Daoy (cell line): ENCODE measurements at places on chromosomes 11 and 22. TPM values are rescaled to one million over a fixed set of nuclear protein-coding genes. Genes with fewer than 3 reads are reported as not detected.

C11orf97 gene
- total RNA-seq = not detected in 2 replicates

GRCh38 chr11:59778122-59778521 is 22.9 kb downstream of the STX3 start:
- no peak for DNase-seq

- DNase-seq = peak; percentile 48
These were observed 212.5 kb downstream of the CTTN start for GRCh38 chr11:70610566-70611565.

DNA sequence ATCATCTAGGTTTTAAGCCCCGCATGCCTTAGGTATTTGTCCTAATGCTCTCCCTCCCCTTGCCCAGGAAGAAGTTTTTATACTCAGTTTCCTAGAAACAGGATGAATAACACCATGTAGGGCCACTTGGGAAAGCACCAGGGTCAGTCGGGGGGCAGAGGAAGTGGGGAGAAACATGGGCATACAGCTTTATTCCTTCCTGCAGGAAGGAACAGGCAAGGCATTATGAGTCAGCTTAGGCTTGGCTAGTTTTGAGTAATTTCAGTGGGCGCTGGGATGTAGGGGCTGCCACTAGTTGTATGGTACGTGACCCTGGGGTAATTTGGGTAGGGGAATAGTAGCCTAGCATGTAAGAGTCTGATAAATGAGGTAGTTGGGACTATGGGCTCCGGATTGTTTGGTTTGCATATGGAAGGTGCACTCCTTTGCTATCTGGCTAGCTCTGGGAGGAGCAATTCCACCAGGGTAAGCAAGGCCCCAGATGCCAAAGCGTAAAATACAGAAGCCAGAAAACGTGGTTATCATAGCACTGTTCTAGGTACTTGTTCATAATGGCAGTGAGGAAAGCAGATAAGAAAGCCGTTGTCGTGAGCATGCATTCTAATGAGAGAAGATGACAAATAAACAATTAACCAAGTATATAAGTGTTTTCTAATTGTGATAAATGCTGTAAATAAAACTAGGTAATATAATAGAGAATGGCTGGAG is 24.8 kb downstream of the ACER3 start:
- peak; percentile 91 for DNase-seq

KCNJ5 gene
- total RNA-seq = not detected in 2 replicates

FREY1 gene
- 0.23 and 0.39 TPM in 2 replicates for total RNA-seq

- DNase-seq = no peak
These were observed 60.2 kb downstream of the PDE2A start for GRCh38 chr11:72613977-72614376.

DNA sequence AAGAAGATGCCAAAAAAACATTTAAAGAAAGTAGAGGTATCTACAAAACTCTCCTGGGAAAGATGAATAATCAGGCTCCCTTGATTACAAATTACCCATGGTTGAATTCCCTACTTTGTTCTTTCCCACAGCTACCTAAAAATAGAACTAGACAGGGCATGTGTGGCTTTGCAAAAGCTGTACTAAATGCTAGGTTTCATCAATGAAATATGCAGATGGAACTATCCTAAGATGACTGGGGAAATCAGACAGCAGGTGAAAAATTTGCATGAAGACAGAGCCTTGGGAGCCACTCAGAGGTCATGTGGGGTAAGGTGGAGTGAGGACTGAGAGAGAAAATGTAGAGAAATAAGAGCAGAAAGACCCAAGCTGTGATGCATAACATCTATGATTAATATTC is 14.7 kb downstream of the LAYN start:
- no peak for DNase-seq

GRCh38 chr11:28657378-28658030 is 549.3 kb downstream of the METTL15 start:
- no peak for DNase-seq

C11orf86 gene
- total RNA-seq = not detected in 2 replicates

OR5B21 gene
- not detected in 2 replicates for total RNA-seq

GRCh38 chr11:34652191-34652973 is 31.5 kb downstream of the EHF start:
- DNase-seq = no peak

DNA sequence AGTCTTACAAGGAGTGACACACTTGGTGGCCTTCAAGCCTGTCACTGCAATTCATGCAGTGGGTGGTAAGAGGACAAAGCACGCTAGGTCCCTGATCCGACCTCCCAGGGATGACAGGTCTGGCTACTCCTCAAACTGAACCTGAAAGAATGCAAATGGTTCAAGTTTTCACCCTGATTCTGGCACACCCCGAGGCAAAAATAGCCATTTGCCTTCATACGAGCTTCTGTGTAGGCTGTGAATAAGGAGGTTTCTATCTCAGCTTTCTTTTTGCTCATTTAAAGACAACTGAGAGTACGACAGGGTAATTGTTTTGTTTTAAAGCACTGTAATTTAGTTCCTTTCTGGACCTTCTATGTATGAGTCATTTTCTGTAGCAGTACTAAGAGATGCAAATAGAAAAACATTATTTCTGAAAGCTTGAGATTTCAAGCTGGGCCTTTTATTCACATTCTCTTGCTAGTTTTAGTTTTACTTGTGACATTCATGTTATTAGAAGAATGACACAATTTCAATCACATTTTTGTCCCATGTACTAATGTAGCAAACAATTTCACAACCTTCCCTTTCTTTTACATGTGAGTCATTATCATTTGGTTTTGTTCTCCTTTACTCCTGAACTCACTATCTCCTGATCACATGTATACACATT is 56.6 kb upstream of the FDX1 start:
- no peak for DNase-seq

- peak; percentile 51 for DNase-seq
These were observed 92.7 kb upstream of the TIMP3 start for GRCh38 chr22:32708830-32709229.

DNA sequence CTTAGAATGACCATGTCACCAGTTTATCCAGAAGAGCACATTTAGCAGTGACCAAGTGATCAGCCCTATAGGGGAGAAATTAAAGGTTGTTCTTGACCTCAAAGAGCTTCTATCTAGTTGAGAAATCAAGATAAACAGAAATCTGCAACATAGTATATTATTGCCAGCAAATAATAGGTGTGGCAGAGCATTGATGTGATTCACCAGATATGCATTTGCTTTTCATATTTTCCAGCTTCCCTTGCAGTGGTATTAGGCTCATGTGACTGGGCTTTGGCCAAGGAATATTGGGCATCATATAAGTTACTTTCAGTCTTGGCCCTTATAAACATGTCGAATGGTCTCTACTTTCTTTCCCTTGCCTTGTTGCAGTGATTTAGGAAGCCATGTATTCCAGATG is 34.5 kb downstream of the COMMD9 start:
- DNase-seq = no peak

- DNase-seq = no peak
These were observed 32.3 kb downstream of the PDHX start for GRCh38 chr11:34948696-34949095.

GRCh38 chr11:71322861-71323582 is 70.6 kb upstream of the SHANK2 start:
- DNase-seq = no peak

GRCh38 chr11:90500922-90501568 is 278.2 kb upstream of the CHORDC1 start:
- no peak for DNase-seq

DNA sequence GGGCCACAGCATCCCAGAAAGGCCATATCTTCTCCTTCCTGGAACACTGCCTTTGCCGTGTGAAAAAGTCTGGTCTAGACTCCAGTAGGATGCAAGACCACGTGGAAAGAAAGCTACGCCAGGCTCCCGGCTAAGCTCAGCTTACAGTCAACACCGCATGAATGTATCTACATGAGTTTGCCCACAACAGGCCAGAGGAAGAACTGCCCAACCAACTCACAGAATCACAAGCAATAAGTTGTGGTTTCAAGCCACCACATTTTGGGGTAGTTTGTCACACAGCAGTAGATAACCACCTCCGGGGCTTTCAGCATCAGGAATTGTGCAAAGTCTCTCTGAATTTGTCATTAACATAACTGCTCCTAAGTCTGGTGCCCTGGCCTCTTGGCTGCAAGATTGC is 27.3 kb downstream of the HSPA8 start:
- DNase-seq = peak; percentile 25

GRCh38 chr11:69874178-69874983 is 55.2 kb upstream of the FGF3 start:
- DNase-seq = no peak

TSPAN18 gene
- total RNA-seq = 0.15 and 0.57 TPM in 2 replicates

- DNase-seq = no peak
These were observed 69.2 kb downstream of the AMOTL1 start for GRCh38 chr11:94837317-94837716.

GRCh38 chr11:83852775-83853442 is 566.7 kb upstream of the CCDC90B start:
- no peak for DNase-seq

IGLL5 gene
- not detected in 2 replicates for total RNA-seq

GRCh38 chr11:1742371-1742770 is 8.0 kb downstream of the IFITM10 start:
- no peak for DNase-seq
